ENCODE measurements at places on chromosomes 6 and 20.

DNA sequence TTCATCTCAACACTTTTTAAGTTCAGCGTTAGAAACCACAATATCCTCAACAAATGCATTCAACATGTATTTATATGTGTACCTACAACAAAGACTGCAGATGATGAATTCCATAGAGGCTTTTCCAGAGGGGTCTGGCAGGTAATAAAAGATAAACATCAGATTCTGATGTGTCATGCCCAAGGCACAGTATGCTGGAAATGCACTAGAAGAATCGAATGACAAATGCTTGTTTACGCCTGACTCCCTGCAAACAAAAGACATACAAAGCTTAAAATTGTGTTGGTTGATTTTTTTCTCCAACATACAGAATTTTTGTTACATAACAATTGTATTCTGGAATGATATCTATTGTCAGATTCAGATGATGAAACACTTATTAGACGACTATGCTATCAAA lies at the start of gene LGSN:
Gene LGSN, minus strand, starts transcription at position 45 of the 400 bp plus-strand sequence. Its CDS starts 40 bp downstream, at position 5.
- no peak for DNase-seq

DNA sequence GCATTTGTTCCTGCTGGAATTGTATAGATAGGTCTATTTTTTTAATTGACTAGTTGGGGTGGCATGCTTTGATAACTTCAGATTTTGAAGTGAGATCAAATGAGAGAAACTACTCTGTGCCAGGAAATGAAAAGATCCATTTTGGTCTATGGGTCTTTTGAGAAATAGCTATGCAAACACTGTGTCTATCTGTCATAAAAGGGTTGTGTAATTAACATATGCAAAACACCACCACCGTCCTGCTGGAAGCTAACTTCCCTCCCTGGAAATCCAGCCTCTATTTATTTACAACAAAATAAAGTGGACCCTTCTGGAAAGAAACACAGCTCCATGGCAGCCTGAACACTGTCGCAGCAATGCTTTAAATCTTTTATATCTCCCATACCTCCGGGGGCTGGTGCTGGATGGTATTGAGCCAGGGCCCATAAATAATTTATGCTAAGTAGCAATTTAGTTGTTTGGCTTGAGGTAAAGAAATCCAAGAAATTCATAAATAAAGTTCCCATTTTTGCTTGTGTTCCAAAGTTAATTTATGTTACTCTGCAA lies 244.2 kb upstream of the POU3F2 start:
- no peak for DNase-seq

GRCh38 chr6:79600812-79601609 lies 30.1 kb upstream of the SH3BGRL2 start:
- DNase-seq = no peak

- DNase-seq = no peak
Observed at GRCh38 chr20:16004108-16004854, 569.0 kb downstream of the KIF16B start.

DNA sequence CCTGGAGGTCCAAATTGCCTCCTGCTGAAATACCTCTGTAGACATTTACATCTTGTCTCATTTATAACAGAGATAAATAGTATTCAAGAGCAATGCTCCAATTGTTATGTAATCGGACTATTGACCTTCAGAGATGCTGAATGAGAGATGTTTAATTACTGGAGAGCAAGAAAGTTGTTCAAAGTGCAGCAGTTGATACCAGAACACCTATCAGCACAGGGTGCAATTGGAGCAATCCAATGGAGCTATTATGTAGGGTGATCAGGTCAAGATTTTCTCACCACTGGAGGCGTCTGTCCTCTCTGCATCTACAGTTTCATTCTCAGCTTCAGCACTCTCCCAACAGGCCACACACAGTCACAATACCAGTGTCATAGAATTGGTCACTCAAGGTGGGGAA lies 19.5 kb upstream of the TMX4 start:
- DNase-seq = no peak

DNA sequence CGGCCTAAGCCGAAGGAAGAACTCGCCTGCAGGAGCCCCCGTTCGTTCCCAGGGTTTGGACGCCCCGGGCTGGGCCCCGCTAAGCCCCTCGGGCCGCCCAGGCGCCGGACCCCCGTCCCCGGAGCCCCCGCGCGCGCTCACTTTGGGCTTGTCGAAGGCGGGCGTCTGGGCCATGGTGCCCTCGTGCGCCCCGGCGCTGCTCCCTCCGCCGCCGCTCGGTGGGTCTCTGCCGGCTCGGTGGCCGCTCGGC lies 140 bp downstream of the ADA start:
- DNase-seq = no peak

GRCh38 chr6:20085817-20086216 lies 126.5 kb downstream of the MBOAT1 start:
- DNase-seq = no peak

DNA sequence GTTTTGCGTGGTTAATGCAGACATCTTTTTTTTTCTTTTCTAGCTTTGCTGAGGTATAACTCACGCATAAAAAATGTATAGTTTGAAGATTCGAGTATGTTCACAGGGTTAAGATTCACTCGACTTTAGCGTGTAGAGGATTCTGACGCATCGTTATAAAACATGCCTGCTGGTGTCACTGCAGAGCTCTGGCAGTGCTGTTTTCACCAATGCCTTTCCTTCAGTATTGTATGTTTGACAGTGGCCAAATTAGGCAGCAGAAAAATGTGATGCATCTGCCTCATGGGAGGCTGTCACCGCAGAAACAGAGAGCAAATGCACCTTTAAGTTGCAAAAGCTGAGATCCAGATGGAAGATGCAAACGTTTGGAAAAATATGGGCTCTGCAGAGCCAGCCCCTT lies 18.0 kb upstream of the SIRPB2 start:
- no peak for DNase-seq

DNA sequence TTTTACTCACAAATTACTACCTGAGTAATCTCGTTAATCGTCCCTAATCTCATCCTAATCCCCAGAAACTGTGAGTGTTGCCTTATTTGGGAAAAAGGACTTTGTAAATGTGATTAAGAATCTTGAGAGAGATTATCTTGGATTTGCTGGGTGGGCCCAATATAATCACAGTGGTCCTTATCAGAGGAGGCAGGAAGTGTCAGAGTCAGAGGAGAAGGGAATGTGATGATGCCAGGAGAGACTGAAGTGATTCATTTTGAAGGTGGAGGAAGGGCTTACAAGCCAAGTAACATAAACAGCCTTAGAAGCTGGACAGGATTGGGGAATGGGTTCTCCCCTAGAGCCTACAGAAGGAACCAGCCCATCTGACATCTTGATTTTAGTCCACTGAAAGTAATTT lies 16.7 kb downstream of the RPP21 start:
- no peak for DNase-seq

- no peak for DNase-seq
Observed at GRCh38 chr20:32999603-33000250, 4.5 kb downstream of the SUN5 start.

- peak; percentile 57 for DNase-seq
Observed at GRCh38 chr6:158706369-158706982, 56.6 kb downstream of the SYTL3 start.

GRCh38 chr20:45470262-45470931 lies 844 bp downstream of the WFDC2 start:
- DNase-seq = no peak

- DNase-seq = no peak
Observed at GRCh38 chr6:147724454-147724853, 216.0 kb downstream of the SAMD5 start.

GRCh38 chr6:112207131-112207530 lies 47.2 kb downstream of the LAMA4 start:
- DNase-seq = no peak

DNA sequence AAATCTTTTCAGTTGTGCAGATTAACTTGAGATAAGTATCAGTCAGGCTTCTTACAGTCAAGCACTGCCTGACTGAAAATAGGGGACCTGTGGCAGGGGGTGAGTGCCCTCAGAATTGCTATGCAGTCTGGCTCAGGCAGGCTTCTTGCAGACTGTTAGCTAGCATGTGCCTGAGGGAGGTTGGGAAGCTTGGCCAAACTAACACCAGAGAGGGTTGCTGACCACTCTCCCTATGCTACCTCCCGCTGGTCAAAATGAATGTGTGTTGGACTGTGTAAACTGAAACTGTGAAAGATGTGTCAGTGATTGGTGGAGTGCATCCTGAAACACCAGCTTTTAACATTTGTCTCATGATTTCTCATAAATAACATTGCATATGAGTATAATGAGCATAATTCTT lies 622.3 kb upstream of the IMPG1 start:
- DNase-seq = no peak

GRCh38 chr6:101226677-101227135 lies 166.8 kb upstream of the GRIK2 start:
- peak; percentile 17 for DNase-seq

DNA sequence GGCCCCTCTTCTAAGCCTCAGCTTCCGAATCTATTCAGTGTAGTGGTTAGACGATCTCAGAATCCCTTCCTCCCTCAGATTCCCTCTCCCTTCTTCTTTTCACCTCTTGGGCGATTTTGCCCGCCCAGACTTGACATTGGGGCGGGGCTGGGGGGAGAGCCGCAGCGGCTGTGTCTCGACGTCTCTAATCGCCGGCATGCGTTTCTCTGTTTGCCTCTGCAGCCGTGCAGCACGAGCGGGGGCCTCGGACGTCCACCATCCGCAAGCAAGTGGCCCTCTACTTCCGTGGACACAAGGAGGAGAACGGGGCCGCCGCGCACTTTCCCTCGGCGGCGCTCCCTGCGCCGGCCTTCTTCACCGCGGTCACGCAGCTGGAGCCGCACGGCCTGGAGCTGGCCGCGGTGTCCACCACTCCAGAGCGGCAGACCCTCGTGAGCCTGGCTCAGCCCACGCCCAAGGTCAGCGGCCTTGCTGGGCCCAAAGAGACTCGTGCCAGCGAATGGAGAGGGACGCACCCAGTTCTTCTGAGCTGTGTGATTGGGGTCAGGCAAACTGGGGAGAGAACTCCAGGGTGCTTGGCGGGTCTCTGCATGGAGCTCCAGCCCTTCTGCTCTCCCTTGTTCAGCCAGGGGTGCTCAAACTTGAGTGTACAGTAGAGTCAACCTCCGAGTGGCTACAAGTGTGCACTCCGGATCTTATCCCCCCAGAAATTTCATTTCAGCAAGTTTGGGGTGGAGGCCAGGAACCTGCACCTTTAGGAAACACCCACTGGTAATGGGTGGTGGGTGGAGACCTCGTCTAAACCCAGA lies 10.7 kb downstream of the NR2E1 start:
- DNase-seq = no peak

DNA sequence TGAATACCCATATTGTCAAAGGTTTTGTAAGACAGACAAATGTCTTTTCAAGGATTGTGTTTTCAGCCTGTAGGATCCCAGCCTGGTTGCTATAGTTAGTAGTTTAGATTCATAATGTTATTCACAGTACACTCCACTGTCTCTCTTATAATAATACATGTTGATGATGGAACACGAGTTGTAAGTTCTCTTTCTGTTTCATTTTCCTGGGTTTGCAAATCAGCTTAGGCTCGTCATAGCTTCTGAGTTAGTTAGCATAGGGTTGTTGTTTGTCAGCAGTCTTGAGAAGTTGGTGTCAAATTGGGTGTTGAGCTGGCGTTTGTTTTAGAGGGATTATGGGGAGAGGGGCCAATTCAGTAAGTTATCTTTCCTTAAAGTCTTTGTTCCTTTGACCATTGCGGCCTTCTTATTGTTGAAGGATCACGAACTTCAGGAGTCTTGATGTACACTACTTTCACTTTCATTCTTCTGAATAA lies 45.8 kb downstream of the QKI start:
- peak; percentile 20 for DNase-seq

GRCh38 chr20:34530342-34530741 lies 14.1 kb downstream of the DYNLRB1 start:
- DNase-seq = no peak

DNA sequence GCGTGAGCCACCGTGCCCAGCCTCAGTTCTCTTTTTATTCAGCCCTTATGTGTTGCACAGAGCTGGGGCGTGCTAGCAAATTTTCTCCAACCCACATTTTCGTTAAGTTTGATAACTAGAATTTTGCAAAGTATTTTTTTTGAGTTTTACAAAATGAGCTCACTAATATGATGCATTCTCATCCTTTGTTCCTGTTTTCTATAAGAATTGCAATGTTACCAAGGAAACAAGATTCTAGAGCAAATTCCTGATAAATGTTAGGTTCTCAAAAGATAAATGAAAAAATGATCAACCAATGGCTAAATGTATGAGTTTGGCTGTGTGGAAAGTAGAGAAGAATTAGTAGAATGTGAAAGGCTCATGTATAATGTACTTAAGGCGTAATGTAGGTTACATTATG lies 529.8 kb downstream of the MAFB start:
- no peak for DNase-seq

DNA sequence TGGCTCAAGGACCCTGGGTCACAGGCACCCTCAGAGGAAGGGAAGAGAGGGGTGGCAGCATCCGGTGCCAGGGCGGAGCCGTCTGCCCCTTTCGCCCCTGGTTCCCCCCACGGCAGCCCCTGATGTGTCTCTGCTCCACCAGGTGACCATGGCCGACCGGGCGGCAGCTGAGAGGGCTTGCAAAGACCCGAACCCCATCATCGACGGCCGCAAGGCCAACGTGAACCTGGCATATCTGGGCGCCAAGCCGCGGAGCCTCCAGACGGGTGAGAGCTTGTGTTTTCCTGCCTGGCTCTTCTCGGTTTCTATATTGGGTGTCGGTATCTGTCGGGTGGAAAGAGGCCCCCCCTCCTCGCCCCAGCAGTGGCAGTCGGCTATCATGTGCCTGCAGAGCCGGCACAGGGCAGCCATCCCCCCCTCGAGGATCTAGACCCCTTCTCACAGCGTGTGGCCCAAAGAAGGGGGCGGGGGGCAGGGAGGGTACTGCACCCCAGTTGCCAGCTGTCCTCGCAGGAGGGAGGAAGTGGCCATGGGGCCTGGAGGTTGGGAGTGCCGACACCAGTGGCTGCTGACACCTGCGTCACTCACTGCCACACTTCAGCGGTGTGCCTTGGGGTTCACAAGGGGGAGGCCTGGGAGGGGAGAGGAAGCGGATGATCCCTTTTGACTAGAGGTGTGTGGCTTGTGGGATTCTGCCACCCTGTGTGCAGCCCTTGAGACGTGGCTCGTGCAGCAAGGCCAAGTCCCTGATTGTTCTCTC lies 1.5 kb downstream of the RBM38 start:
- DNase-seq = no peak

GRCh38 chr6:6875818-6876470 lies 231.8 kb upstream of the RREB1 start:
- DNase-seq = peak; percentile 83

- no peak for DNase-seq
Observed at GRCh38 chr6:52964318-52964717, 30.8 kb downstream of the GSTA4 start.

- no peak for DNase-seq
Observed at GRCh38 chr6:28357036-28357435, 7.3 kb downstream of the ZKSCAN3 start.

DNA sequence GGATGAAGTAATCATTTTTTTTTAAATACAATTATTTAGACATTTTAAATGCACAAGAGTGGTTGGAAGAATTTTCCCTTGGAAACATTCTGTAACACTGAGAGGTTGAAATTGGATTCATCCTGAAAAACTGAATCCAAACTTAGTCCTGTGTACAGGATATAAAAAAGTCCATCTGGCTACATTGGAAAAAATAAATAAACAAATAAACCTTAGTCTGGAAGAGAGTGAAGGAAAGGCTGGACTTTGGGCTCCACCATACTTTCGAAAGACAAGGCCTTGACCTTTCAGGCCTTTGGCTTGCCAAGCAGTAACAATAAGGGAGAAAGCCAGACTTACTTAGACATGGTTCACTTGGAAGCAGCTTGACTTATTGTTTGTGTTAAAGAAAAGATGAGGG lies 664.3 kb downstream of the TENT5A start:
- DNase-seq = no peak

GRCh38 chr6:90019216-90019615 lies 124.9 kb downstream of the GJA10 start:
- no peak for DNase-seq
